Skeletal muscle cell (primary cell): ENCODE measurements at places on chromosomes 4 and X.
A peak's percentile ranks its signal among the peaks of the same experiment; 100 is the strongest.

DNA sequence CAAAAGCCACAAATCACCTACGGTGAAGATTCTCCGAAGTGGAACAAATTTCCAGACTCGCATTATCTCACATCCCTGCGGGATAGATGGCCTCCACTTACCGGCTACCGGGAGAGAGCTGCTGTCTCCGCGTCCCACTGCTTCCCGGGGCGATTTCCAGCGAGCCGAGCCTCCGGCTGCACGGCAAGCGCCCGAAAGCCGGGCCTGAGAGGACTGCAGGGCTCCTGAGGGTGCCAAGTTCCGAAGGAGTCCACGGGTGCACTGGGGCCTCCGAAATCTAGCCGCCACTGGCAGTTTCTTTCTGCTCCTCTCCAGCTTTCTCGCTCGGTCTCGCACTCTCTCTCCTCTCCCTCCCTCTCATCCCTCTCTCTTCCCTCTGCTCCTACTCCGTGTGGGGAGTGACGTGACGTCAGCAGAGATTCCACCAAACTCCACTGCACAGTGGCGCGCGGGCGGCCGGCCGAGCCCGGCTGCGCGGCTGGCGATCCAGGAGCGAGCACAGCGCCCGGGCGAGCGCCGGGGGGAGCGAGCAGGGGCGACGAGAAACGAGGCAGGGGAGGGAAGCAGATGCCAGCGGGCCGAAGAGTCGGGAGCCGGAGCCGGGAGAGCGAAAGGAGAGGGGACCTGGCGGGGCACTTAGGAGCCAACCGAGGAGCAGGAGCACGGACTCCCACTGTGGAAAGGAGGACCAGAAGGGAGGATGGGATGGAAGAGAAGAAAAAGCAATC is 14.0 kb upstream of the PITX2 start:
- DNase-seq = peak; percentile 33

DNA sequence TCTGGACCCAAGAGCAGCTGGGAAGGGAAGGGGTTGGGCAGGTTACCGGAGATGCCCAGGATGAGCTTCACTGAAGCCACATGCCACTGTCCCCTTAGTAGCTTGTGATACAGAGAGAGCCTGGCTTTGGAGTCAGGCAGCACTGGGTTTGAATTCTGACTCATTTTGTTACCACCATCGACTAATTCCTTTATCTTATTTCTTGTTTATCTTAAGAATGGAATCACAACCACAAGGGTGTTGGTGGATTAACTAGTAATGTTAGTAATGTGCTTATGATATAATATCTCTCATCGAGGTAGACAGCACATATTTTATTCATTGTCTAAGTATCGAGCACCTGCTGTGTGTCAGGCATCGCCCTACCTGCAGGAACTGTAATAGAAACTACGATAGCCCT is 17.7 kb upstream of the STX18 start:
- DNase-seq = no peak

DNA sequence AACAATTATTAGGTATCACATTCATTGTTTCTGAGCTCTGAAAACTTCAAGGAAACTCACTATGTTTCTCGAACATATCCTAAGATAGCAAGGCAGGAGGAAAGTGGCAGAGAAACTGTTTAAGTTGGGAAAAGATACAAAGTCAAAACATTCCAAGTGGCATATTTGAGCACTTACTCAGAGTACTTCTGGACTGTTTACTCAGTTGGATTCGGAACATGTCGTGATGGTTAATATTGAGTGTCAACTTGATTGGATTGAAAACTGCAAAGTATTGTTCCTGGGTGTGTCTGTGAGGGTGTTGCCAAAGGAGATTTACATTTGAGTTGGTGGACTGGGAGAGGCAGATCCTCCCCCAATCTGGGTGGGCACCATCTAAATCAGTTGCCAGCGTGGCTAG is 298.3 kb downstream of the IL1RAPL2 start:
- DNase-seq = no peak

DNA sequence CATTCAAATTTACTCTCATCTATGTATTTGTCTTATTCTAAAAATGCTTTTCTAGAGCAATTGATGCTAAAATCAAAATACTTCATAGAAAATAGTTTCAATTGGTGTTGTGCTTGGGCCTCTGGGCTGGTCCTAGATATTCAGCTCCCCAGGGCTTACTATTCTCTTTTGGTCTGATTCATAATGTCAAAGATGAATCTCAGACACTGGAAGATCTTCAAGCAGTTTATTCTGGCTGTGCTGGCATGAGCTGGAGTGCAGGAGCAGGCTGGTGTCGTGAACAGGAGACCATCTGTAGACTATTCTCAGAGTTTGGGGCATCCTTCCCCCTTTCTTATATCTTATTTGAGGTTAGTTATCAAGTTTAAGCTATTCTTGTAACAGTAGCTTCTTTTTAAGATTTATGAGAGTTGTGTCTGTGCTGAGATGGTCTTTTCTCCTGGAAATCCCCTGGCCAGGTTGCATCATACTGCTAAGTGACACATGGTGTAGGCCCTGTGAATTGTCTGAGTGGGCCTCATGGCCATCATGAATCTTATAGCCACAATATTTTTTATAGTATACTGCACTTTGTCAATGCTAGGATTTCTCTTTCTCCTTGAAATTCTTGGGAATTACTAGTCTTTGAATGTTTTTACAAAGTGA is 1624.0 kb upstream of the IGFBP7 start:
- no peak for DNase-seq

GRCh38 chrX:1599791-1600405 is 8.5 kb downstream of the AKAP17A start:
- DNase-seq = no peak

GRCh38 chrX:18158963-18159362 is 61.7 kb downstream of the BEND2 start:
- DNase-seq = no peak

GRCh38 chr4:148305751-148306150 is 136.5 kb downstream of the NR3C2 start:
- DNase-seq = no peak

DNA sequence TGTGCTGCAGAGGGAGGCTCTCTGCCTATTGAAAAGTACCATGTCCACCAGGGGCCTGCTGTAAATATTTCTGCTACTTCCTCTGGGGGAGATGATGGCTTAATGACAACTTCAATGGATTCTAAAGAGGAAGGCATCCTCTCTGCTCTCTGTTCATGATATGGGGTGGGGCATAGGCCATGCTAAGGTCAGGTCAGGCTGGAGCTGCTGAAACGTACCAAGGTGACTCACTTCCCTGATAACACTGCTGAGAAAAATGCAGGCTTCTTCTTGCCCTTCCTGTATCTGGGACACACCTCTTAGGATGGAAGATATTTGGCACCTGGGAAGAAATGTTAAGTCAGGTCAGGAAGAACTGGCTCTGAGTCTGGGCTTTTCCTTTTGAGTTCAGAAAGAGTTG is 31.5 kb downstream of the HS3ST1 start:
- DNase-seq = no peak

GRCh38 chr4:80592950-80593349 is 257.4 kb downstream of the CFAP299 start:
- DNase-seq = no peak

GRCh38 chrX:139932901-139933796 is at the start of gene ATP11C:
ATP11C (minus strand) TSS chrX:139933053; CDS start chrX:139932042, 1,011 bp downstream.
- peak; percentile 64 for DNase-seq

- no peak for DNase-seq
Observed at GRCh38 chr4:58564695-58565475, 1454.7 kb upstream of the IGFBP7 start.

GRCh38 chr4:8340781-8341241 is 71.3 kb downstream of the HTRA3 start:
- no peak for DNase-seq

GRCh38 chrX:809081-809480 is 178.5 kb downstream of the SHOX start:
- no peak for DNase-seq

DNA sequence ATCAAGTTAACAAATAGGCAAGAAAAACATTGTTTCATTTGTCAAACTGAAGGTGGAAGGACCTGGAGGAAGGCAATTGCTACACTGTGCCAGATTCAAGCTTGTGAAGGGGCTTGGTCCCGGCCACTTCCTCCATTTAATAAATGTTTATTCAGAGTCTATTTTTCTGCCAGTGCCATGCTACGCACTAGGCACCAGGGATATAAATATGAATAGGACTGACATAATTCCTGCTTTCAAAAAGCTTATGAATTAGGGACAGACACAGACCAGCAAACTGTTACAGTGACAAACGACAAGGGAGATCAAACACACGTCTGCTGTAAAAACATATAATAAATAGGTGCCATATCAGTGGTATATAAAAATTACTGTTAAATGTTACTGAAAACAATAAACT is 571 bp downstream of the TLR6 start:
- DNase-seq = no peak

DNA sequence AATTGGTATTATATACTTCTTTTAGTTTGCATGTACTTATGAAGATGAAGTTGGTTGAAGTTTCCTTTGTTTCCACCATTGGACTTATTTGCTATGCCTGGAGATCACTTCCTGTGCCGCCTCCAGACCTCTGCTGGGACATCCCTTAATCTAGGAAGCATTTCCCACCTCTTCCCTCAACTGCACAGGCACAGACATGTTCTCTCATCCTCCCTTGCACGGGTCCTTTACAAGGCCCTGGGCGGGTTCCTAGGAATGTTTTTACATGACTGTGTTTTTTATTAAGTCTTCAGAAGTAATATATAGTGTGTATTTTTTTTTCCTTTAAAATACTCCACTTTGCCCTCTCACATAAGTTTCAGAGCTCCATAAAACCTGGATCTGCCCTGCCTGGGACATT is 51.0 kb downstream of the TMEM131L start:
- DNase-seq = no peak
